ENCODE measurements at places on chromosomes 7 and 10.

DNA sequence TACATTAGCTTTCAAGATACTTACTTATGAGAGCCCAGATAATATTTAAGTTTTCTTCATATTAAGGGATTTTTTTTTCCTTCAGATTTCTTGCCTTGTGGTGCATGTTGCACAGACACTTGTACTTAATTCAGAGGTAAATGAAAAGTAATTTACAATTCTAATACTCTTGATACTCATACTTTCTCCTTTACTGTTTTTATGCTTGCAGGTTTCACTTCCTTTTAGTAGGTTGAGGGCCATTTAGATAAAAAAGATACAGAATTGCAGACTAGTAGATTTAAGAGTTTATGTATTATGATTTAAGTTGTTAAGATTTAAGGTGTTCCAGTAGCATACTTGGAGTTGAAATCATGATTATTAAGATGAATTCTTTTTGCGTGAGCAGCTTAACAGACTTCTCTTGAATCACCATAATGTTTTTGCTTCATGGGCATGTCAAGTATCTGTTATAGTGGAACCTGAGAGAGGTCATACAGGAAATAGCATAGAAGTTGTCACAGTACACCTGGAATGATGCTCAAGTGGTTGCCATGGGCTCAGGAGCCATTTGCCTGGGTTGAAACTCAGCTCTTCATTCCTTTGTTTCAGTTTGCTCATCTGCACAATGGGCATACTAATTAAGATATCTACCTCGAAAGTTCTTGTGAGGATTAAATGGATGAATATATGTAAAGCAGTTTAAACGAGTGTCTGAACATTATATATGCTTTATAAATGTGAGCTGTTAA is 174.8 kb upstream of the PRPS1L1 start:
- DNase-seq = no peak

DNA sequence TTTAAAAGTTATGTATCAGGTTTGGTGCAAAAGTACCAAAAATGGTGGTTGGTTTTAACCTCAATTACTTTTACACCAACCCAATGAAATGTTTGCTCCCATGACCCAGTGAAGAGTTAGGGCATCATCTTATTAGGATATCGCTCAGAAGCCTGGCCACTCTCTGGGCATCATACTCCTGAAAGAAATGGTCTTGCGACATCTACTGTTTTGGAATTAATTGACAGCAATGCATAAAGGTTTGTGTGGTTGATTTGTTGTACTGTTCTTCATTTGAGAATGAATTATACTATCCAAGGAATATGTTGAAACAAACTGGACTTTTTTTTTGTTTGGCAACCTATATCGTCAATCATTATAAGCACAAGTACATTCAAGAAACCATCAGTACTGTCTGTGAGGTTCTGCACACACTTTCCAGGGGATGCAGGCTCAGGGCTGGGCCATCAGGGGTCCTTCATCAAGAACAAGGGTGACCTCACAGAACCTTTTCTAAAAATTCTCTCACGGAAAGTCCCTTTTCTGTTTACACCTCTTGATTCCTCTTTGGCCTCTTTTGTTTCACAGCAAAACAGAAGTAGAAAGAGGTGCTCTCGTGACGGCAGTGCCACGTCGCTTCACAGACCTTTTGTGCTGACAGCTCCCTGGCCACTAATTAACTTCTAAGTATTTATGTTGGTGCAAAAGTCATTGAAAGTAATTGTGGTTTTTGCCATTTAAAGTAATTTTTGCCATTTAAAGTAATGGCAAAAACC is 117.2 kb upstream of the KLF6 start:
- DNase-seq = peak; percentile 85

- DNase-seq = no peak
Measured at GRCh38 chr7:18873734-18874336, 243.6 kb downstream of the TWIST1 start.

DNA sequence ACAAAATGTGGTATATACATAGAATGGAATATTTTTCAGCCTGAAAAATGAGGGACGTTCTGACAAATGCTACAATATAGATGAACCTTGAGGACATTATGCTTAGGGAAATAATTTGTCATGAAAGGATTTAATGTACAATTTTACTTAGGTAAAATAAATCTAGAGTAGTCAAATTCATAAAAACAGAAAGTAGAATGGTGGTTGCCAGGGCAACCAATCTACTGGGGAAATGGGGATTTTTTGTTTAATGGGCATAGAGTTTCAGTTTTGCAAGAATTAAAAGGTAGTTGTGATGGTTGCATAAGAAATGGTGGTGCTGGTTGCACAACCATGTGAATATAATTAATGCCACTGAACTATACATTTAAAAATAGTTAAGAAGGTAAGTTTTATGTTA is 296.0 kb upstream of the SP4 start:
- no peak for DNase-seq

DNA sequence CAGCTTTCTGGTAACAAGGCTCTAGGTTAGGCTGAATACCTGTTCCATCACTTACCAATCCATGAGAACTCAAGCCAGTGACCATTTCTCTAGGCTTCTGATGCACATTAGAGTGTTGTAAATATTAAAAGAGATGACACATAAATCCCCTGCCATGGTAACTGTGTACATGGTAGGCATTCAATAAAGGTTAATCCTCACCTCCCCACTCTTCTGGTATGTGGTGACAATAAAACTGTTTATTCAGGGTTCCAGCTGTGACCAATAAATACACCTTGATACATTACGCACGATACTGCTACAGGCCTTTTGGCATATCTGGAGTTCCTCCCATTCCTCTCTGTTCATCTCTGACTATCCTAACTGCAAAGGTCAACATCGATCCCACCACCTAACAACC is 171.9 kb downstream of the SRPK2 start:
- peak; percentile 68 for DNase-seq

- DNase-seq = no peak
Measured at GRCh38 chr7:118041251-118041878, 142.6 kb upstream of the LSM8 start.

- DNase-seq = no peak
Measured at GRCh38 chr10:86061278-86062197, 305.1 kb downstream of the GRID1 start.

GRCh38 chr10:69838853-69839252 is 37.1 kb downstream of the COL13A1 start:
- DNase-seq = peak; percentile 66

- DNase-seq = no peak
Measured at GRCh38 chr7:5613607-5614006, 167.9 kb downstream of the RNF216 start.

- no peak for DNase-seq
Measured at GRCh38 chr7:149615690-149616270, 118.2 kb upstream of the ZNF746 start.

- no peak for DNase-seq
Measured at GRCh38 chr7:111639934-111640333, 77.6 kb upstream of the IMMP2L start.

- DNase-seq = no peak
Measured at GRCh38 chr10:14731875-14732512, 42.7 kb downstream of the FAM107B start.

- DNase-seq = no peak
Measured at GRCh38 chr10:99233689-99234037, 2.0 kb downstream of the HPSE2 start.

Data from kidney tubule cell (primary cell).